Uterus (tissue), 4 donors: ENCODE measurements at places on chromosomes 4 and X. TPM values are rescaled to one million over a fixed set of nuclear protein-coding genes. Genes with fewer than 3 reads are reported as not detected.

GRCh38 chr4:79552311-79552710 is 144.3 kb upstream of the GK2 start:
- H3K4me1 ChIP-seq, result no peaks in the 10 kb centered on the region
- DNase-seq, result no peak
- no peak overlapping the region for H3K27ac ChIP-seq
- no peaks in the 10 kb centered on the region for H3K36me3 ChIP-seq

- no peaks in the 10 kb centered on the region for H3K27me3 ChIP-seq
- H3K4me1 ChIP-seq, result no peaks in the 10 kb centered on the region
- no peaks in the 10 kb centered on the region for H3K36me3 ChIP-seq
- no peak for DNase-seq
Measured at GRCh38 chr4:181581983-181582382, 661.2 kb upstream of the TENM3 start.

Gene ZFP42
- total RNA-seq, result not detected

DNA sequence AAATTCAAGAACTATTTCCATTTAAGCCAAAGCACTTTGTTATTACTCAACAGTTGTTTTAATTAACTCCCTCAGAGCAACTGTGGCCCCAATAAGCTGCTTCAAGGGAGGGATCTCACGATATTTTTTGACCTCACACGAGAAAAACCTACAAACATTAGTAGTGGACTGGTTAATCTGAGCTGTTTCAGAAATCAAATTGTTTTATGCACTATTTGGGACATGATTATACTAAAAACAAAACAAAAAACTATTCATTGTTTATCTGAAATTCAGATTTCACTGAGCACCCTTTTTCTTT is 74.3 kb downstream of the DCHS2 start:
- no peak for DNase-seq
- peak overlapping the region; percentile 91 for H3K27ac ChIP-seq
- H3K36me3 ChIP-seq, result no peaks in the 10 kb centered on the region
- H3K27me3 ChIP-seq, result no peaks in the 10 kb centered on the region

- no peaks in the 10 kb centered on the region for H3K27me3 ChIP-seq
- no peak overlapping the region for H3K4me3 ChIP-seq
- H3K4me1 ChIP-seq, result no peaks in the 10 kb centered on the region
- no peaks in the 10 kb centered on the region for H3K36me3 ChIP-seq
- DNase-seq, result no peak
Measured at GRCh38 chr4:46270986-46271596, 118.8 kb downstream of the GABRA2 start.

- H3K36me3 ChIP-seq, result no peaks in the 10 kb centered on the region
- H3K27ac ChIP-seq, result no peak overlapping the region
- DNase-seq, result no peak
- H3K4me3 ChIP-seq, result no peak overlapping the region
- no peaks in the 10 kb centered on the region for H3K4me1 ChIP-seq
Measured at GRCh38 chr4:105351861-105352260, 122.0 kb downstream of the PPA2 start.

Gene ENAM
- 0.83 TPM for total RNA-seq

DNA sequence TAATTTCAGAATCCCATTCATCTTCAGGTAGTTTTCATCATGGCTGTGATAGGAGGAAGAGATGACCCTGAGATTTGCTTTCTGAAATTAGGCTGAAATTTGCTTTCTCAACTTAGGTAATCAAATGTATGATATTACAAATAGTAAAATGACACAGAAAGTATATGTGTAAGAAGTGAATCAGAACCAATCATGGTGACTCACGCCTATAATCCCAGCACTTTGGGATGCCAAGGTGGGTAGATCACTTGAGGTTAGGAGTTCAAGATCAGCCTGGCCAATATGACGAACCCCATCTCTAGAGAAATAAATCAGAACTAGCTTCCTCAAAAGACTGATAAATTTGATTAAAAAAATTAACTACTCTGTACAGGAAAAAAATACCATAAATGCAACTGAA is 555.4 kb downstream of the STPG2 start:
- H3K36me3 ChIP-seq, result no peaks in the 10 kb centered on the region
- no peak overlapping the region for H3K4me3 ChIP-seq
- H3K4me1 ChIP-seq, result no peaks in the 10 kb centered on the region
- H3K27me3 ChIP-seq, result no peaks in the 10 kb centered on the region

GRCh38 chr4:71120831-71121524 is 127.5 kb downstream of the DCK start:
- H3K27me3 ChIP-seq, result no peaks in the 10 kb centered on the region
- DNase-seq, result no peak
- no peak overlapping the region for H3K27ac ChIP-seq
- H3K36me3 ChIP-seq, result no peaks in the 10 kb centered on the region
- no peak overlapping the region for H3K4me3 ChIP-seq

GRCh38 chr4:79330720-79331119 is 4.9 kb upstream of the NAA11 start:
- H3K36me3 ChIP-seq, result no peaks in the 10 kb centered on the region
- no peak overlapping the region for H3K27ac ChIP-seq
- H3K4me1 ChIP-seq, result no peaks in the 10 kb centered on the region
- H3K27me3 ChIP-seq, result no peaks in the 10 kb centered on the region
